ENCODE measurements at places on chromosomes 3 and 15.

DNA sequence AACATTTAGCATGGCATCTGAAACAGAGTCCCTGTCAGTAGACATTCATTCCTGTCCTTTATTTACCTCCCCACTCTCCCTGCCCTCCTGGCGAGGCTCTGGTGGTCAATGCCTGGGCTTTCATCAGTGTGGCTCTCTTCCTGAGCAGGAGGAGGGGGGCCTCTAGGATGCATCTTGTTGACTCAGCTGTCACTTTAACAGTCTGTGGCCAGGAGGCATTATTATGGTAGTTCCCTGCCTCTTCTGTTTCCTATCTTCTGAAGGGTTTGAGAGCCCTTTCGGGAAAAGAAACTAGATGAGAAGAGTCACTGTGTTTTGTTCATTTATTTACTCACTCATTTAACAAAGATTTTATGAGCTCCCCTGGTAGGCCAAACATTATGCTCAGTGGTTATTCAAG lies 2.4 kb upstream of the PPP1R14D start:
- no peak for DNase-seq
- peaks cover 8% of the 10 kb centered on the region for H3K36me3 ChIP-seq
- H3K4me1 ChIP-seq, result peaks cover 4% of the 10 kb centered on the region
- no peak overlapping the region for H3K4me3 ChIP-seq

DNA sequence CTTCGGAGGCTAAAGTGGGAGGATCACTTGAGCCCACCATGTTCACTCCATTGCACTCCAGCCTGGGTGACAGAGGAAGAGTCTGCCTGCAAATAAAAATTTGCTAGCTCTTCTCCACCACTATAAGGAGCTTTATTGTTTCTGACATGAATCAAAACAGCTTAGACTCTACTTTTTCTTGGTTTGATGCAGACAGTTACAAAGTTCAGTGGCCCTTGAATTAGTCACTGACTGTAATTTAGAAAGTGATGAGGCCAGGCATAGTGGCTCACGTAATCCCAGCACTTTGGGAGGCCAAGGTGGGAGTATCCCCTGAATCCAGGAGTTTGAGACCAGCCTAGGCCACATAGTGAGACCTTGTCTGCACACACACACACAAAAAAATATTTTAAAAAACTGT lies 172.4 kb upstream of the CGNL1 start:
- DNase-seq, result no peak
- no peak overlapping the region for H3K4me3 ChIP-seq
- no peak overlapping the region for H3K27ac ChIP-seq
- peaks cover 16% of the 10 kb centered on the region for H3K4me1 ChIP-seq
- peaks cover 8% of the 10 kb centered on the region for H3K36me3 ChIP-seq

DNA sequence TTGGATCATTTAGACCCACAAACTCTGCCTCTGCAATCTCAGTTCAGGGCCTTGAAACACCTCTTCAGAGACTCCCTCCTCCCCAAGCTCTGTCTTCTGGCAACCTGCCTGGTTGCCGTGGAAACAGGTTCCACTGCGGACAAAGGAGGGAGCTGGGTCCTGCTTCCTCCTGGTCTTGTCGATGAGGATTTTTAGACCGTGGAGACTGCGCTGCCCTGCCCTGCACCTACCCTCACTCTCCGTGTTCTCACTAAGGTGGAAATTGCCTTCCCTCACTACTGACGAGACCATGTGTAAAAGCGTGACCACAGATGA lies at the start of gene RTP1:
Gene RTP1 (plus strand): TSS at position 152 of the 315 bp plus-strand sequence. CDS start 30 bp downstream, at position 182.
- H3K4me1 ChIP-seq, result no peaks in the 10 kb centered on the region
- no peak for DNase-seq
- no peaks in the 10 kb centered on the region for H3K36me3 ChIP-seq
- H3K4me3 ChIP-seq, result no peak within 1 kb of the TSS
- no peak within 1 kb of the TSS for H3K27ac ChIP-seq
- peaks cover 17% of the 10 kb centered on the region for H3K27me3 ChIP-seq

- no peaks in the 10 kb centered on the region for H3K27me3 ChIP-seq
- peaks cover 65% of the 10 kb centered on the region for H3K4me1 ChIP-seq
- H3K36me3 ChIP-seq, result no peaks in the 10 kb centered on the region
These were observed 208.4 kb downstream of the TP63 start for GRCh38 chr3:189839576-189839975.

GRCh38 chr3:139281096-139281495 lies 62.7 kb upstream of the MRPS22 start:
- no peak overlapping the region for H3K27ac ChIP-seq
- H3K4me3 ChIP-seq, result no peak overlapping the region
- peaks cover 48% of the 10 kb centered on the region for H3K27me3 ChIP-seq
- no peaks in the 10 kb centered on the region for H3K4me1 ChIP-seq
- no peaks in the 10 kb centered on the region for H3K36me3 ChIP-seq

GRCh38 chr15:31125061-31125460 lies 23.5 kb upstream of the TRPM1 start:
- no peak overlapping the region for H3K4me3 ChIP-seq
- no peak overlapping the region for H3K27ac ChIP-seq
- H3K27me3 ChIP-seq, result no peaks in the 10 kb centered on the region
- H3K36me3 ChIP-seq, result peaks cover 4% of the 10 kb centered on the region
- DNase-seq, result no peak
- no peaks in the 10 kb centered on the region for H3K4me1 ChIP-seq

- no peak overlapping the region for H3K4me3 ChIP-seq
- DNase-seq, result no peak
- H3K27me3 ChIP-seq, result peaks cover 2% of the 10 kb centered on the region
- no peaks in the 10 kb centered on the region for H3K36me3 ChIP-seq
These were observed 2.1 kb upstream of the PRSS50 start for GRCh38 chr3:46719735-46720271.

DNA sequence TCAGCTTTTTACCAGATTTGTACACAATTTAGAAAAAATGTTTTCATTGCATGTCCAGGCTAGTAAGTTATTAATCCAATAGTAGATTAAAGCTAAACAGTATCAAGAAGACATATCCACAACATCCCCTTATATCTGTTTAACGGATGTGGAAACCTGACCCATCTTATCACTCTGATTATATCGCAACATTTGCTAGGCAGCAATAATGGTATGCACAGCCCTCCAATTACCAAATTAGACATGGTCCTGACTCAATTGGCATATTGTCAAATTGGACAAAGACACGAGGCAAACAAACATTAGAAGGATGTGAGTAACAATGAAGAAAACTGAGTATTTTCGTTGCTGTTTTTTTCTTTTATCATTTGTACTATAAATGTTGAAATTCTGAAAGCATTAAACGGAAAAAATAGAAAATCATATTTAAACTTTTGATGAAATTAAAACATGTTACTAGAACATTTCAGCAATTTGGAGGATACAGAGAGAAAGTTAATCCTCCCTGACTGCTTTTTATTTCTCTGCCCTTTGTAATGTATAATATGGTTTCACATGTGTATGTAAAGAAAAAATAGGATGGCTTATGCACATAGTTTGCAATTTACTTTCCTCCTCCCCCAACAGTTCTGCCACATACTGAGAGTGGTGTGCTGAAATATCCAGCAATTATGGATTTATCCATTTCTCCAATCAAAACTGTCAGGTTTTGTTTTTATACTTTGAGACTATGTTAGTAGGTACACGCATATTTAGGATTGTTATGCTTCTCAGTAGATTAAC lies 633.7 kb downstream of the ZIC1 start:
- no peaks in the 10 kb centered on the region for H3K27me3 ChIP-seq
- no peak for DNase-seq
- no peaks in the 10 kb centered on the region for H3K36me3 ChIP-seq
- no peak overlapping the region for H3K4me3 ChIP-seq
- H3K4me1 ChIP-seq, result no peaks in the 10 kb centered on the region
- H3K27ac ChIP-seq, result no peak overlapping the region

DNA sequence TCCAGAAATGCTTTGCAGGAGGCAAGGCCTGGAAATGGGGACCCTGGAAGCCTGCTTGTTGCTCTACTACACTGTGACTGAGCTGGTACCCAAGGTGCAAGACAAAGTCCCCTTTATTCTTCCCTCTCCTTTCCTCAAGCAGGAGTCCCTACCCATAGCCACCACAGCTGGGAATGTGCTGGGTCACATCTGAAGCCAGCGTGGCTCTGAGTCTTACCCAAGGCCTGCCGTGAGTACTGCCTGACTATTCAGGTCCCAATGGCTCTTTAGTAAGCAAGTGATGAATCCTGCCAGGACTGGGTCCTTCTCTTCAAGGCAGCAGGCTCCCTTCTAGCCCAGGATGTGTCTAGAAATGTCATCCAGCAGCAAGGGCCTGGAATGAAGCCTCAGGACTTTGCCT lies 9.6 kb upstream of the RAD51 start:
- no peaks in the 10 kb centered on the region for H3K27me3 ChIP-seq
- no peak overlapping the region for H3K4me3 ChIP-seq
- H3K4me1 ChIP-seq, result no peaks in the 10 kb centered on the region
- no peak for DNase-seq
- H3K27ac ChIP-seq, result no peak overlapping the region

DNA sequence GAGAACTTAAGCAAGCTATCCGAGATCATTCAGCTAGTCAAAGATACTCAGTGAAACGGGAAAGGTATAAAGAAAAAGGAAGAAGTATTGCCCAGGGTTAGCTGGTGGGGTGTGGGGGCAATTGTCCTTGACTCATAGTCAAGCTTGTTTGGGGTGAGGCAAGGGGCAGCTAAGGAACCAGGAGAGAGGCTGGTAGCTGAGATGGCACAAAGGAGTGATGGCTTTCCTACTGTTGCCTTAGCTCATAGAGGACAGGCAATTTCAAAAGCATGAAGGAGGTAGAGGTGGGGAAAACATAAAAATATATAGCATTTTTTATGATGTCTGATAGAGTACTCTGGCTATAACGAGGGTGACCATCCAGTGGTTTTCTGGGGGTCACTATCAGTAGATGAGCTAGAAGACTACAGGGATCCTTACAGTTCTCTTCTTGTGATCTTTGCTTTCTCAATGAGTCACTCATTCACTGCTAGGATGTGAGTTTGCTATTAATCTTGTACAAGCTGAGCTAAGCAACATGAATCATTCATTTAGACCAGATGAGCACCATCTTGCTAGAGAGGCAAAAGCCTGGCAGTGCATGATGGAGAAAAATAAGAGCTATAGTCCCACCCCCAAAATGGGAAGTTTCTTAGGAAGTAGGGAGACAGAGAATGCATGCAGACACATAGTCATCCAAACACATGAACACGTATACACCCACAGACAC lies 207.1 kb upstream of the PFN2 start:
- H3K27ac ChIP-seq, result no peak overlapping the region
- H3K36me3 ChIP-seq, result no peaks in the 10 kb centered on the region
- H3K4me1 ChIP-seq, result peaks cover 32% of the 10 kb centered on the region
- no peak overlapping the region for H3K4me3 ChIP-seq

DNA sequence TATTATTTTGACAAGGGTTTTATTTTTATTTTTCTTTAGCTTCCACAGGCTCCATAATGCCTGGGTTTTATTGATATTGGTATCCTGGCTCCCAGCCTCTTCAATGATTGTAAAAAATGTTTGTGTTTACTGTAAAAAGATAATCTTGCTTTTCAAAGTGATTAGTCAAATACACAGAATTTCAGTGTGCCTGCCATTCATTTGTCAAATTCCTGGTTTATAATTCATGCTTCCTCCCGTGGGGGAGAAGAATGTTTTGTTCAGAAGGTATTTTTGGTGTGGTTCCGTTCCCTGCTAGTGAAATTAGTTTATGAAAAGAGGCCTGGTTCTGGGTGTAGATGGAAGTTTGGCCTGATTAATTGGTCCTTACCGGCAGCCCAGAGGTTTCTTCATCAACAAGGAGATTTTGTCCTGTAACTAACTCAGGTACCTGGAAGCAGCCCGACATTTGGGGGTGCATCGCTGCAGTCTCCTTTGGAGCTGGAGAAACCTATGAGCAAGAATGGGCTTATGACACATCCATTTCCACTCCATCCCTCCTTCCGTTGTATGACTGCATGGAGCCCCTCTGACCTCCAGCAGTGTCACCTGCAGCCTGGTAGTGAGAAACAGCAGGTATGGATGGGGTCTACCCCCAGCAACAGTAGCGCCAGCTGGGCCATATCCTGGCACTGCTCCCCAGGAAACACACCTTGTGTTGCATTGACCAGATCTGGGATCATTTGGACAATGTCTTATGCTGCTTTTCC lies 101.5 kb downstream of the PGPEP1L start:
- H3K36me3 ChIP-seq, result peaks cover 21% of the 10 kb centered on the region
- H3K4me3 ChIP-seq, result no peak overlapping the region
- no peak for DNase-seq
- H3K27me3 ChIP-seq, result no peaks in the 10 kb centered on the region
- peaks cover 26% of the 10 kb centered on the region for H3K4me1 ChIP-seq
- peak overlapping the region; percentile 25 for H3K27ac ChIP-seq

GRCh38 chr3:46058981-46059380 lies 31.7 kb upstream of the XCR1 start:
- H3K27me3 ChIP-seq, result peaks cover 6% of the 10 kb centered on the region
- H3K4me3 ChIP-seq, result no peak overlapping the region
- no peaks in the 10 kb centered on the region for H3K36me3 ChIP-seq
- no peak for DNase-seq
- H3K4me1 ChIP-seq, result no peaks in the 10 kb centered on the region

- H3K27ac ChIP-seq, result no peak overlapping the region
- H3K27me3 ChIP-seq, result no peaks in the 10 kb centered on the region
- DNase-seq, result no peak
- peaks cover 8% of the 10 kb centered on the region for H3K4me1 ChIP-seq
- no peak overlapping the region for H3K4me3 ChIP-seq
These were observed 114.8 kb downstream of the FRMD4B start for GRCh38 chr3:69271098-69271497.

GRCh38 chr15:57494581-57494980 lies 97.1 kb upstream of the MYZAP start:
- no peak for DNase-seq
- peaks cover 54% of the 10 kb centered on the region for H3K4me1 ChIP-seq
- H3K36me3 ChIP-seq, result no peaks in the 10 kb centered on the region
- H3K27me3 ChIP-seq, result no peaks in the 10 kb centered on the region
- no peak overlapping the region for H3K27ac ChIP-seq
- H3K4me3 ChIP-seq, result no peak overlapping the region

DNA sequence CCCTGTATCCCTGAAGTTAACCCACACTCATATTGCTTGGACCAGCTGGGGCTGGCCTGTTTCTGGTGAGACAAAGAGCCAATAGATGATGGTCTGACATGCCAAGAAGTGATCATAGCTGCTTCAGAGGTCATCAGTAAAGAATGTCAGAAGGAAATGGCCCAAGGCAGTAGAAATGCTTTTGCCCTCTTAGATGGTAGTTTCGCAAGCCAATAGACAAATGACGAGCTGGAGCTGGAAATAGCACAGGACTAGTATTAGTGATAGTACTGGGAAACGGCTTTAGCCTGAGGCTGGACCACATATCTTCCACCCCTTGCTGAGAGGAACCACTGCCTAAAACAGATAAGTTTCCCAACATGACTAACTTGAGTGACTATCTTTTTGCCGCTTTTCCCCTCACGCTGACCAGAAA lies 176.1 kb upstream of the THBS1 start:
- H3K4me3 ChIP-seq, result no peak overlapping the region
- peaks cover 37% of the 10 kb centered on the region for H3K4me1 ChIP-seq
- H3K27me3 ChIP-seq, result no peaks in the 10 kb centered on the region
- DNase-seq, result no peak

DNA sequence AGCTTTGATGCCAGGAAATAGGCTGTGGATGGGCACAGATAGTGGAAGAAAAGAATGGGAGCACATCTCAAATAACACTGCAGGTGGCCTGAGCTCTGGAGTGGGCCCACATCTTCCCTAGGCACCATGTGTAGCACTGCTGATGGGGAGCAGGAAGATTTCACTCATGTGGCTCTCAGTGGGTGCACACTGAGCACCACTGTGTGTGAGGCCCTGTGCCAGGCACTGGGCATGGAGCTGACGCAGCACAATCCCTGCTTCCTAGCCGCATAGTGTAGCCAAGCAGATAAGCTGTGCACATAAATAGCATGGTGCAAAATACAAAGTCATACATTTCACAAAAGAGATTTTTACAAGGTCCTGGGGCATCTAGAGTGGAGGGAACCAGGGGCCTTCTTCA lies 101.6 kb downstream of the MOBP start:
- no peak overlapping the region for H3K4me3 ChIP-seq
- no peak overlapping the region for H3K27ac ChIP-seq
- DNase-seq, result no peak

Data from mesothelial cell of epicardium (in vitro differentiated cells).